NCI-H2171 (cell line): ENCODE measurements at places on chromosomes 5 and 9.

DNA sequence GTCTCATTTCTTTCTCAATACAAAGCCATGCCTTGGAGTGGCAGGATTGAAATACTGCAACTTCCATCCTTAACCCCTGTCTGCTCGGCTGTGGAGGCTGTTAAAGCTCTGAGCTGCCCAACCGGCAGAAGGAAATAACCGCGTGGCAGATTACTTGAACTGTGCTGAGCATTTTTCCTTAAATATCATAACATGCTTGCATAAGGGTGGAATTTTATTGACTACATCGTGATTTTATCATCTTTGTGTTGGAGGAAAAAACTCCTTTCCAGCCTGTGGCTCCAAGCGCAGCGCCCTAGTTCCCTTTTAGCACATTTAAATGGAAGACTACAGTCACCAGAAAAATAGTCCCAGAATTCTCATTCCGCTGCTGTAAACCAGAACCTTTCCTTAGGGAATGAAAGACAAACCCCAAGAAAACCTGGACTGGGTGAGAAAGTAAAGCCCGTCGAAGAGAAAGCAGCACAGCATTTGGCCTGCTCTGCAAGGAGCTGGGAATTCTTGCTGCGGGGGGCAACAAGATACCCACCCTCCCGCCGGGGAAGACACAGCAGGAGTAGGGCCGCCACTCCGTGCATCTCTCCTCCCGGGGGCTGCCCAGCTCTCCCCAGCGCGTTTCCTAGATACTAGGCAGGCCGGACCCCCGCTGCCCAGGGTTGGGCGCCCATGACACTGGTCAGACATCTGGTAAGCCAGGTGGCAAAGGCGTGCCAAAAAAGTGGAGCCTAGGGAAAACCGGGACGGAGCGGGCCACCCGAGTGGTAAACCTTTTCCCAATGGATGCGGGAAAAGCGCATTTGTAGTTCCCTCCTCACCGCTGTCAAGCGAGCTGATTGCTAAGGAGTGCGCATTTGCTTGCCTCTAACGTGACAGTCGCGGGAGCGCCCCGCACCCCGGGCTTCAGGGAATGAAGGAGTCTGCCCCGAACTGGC is 1.3 kb downstream of the SHC3 start:
- DNase-seq = no peak

- DNase-seq = no peak
These were observed 7.8 kb downstream of the HSD17B3 start for GRCh38 chr9:96294159-96294545.

DNA sequence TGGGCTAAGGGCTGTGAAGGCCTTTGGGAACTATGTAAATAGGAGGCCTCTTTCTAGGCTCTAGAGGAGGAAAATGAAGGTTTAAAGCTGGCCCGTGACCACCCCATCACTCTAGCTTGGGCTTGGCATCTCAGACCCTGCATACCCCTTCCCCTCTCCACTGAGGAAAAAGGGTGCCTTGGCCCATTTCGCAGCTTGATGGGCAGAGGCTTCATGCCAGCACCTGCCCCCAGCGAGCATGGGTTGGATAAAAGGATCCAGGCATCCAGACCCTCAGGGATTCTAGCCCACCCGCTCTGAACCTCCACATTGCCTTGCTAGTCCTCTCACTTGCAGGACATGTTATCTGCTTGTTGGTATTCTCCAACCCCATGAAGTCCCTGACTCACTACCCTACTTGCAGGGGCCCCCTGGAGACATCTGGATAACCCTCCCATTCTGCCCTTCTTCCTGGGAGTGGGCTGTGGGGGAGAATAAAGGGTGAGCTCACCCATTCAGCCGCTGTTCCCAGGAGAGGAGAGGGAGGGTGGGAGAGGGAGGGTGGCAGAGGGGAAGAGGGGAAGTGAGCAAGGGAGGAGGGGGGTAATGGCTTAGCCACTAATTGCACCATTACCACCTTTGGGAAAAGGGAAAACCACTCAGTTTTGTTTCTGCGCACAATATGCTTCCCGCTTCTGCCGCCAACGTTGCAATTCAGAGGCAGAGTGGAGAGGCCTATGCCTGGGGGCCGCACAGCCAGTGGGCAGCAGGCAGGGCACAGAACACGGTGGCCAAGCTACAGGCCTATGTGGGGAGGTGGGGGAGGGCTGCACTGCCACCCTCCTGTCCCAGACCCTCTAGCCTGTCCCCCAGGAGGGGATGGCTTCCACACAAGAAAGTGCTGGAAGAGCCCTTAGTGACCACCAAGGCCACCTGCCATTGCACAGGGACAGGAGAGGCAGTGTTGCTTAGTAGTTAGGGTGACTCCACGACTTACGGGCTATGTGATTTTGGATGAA is 2.1 kb upstream of the CAMK2A start:
- DNase-seq = no peak

DNA sequence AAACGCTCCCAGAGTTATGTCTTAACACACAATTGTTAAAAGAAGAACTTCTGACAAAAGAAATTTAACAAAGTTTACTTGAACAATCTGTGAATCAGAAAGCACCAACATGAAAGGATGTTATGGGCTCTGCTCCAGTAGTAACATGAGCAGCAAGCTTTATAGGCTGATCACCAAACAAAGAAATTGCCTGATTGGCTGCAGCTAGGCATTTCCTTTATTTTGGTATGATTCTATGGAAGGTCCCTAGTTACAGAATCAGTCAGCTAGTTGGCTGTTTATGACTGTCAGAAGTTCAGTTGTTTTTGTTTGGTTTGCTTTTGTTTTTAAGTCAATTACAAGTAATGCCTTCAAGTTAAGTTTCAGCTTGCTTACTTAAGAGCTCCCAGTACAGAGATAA is 102.4 kb upstream of the SMC2 start:
- no peak for DNase-seq

GRCh38 chr5:30401479-30402058 is 791.9 kb upstream of the CDH6 start:
- peak; percentile 2 for DNase-seq

DNA sequence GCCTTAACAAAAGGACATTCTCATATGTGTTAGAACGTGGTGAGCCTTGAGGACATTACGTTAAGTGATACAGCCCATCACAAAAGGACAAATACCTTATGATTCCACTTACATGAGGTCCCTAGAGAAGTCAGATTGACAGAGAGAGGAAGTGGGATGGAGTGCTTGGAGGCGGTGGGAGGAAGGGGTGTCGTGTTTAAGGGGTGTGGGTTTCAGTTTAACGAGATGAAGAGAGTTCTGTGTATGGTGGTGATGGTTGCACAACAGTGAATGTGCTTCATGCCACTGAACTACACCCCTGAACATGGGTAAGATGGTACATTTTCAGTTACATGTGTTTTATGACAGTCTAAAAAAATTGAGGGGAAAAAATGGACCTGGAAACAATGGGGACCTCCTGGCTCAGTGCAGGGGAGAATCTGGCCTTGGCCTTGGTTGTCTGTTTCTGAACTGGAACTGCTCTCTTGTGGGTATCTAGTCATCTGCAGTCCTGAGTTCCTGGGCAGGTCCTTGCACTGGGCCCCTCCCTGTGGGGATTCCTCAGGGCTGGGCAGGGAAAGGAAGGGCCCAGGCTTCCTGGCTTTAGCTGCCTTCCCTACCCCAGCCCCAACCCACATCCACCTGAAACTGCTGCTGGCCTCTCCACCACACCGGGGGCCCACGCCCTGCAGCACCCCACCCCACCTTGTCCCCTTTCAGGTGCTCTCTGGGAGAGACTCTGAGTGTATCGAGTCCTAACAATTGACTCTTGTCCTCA is 17.8 kb downstream of the LRRC8A start:
- DNase-seq = no peak

DNA sequence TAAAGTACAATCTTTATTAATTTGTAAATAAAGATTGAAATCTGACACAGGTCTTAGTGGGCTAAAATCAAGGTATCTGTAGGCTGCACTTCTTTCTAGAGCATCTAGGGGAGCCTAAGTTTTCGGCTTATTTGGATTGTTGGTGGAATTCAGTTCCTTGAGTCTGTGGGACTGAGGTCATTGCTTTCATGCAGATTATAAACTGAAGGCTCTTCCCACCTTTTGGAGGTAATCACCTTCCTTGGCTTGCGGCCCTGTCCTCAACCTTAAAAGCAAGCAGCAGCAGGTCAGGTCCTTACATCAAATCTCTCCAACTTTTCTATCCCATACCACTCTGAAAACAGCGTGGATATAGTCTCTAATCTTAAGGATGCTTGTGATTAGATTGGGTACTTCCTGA is 25.9 kb downstream of the MAT2B start:
- DNase-seq = no peak

- DNase-seq = no peak
These were observed 187.1 kb downstream of the PCSK5 start for GRCh38 chr9:76077537-76077936.

- no peak for DNase-seq
These were observed 650 bp downstream of the MYORG start for GRCh38 chr9:34375901-34376595.

- DNase-seq = no peak
These were observed 189.4 kb downstream of the AUH start for GRCh38 chr9:91172329-91172728.

DNA sequence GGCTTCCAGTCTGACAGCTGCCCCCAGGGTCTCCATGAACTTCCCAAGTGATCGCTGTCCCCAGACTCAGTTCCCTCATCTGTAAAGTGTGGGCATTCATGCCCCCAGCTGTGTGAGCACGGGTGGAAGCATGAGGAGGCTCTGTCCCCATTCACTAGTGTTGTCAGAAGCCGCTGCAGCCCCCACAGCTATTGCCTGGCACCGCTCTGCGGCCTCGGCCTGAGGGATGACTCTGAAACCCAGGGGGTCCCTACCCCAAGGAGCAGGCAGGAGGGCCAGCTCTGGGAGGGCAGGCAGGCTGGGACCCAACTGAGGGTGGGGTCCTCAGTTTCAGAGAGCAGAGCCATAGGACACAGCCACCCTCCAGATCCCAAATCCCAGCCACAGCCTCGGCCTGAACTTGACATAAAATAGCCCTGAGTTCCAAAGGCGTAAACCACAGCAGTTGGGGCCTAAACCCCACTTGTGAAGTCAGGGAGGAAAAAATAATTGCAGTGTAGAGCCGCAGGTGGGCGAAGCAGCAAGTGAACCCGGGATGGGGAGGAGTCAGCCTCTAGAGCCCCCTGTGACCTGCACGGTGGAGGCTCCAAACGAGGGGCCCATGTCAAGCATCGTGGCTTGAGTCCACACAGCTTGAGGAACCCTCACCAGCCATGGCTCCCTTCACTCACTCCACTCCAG is 66.0 kb upstream of the ADAMTS2 start:
- DNase-seq = no peak

- no peak for DNase-seq
These were observed 30.2 kb downstream of the LRRTM2 start for GRCh38 chr5:138844812-138845513.

DNA sequence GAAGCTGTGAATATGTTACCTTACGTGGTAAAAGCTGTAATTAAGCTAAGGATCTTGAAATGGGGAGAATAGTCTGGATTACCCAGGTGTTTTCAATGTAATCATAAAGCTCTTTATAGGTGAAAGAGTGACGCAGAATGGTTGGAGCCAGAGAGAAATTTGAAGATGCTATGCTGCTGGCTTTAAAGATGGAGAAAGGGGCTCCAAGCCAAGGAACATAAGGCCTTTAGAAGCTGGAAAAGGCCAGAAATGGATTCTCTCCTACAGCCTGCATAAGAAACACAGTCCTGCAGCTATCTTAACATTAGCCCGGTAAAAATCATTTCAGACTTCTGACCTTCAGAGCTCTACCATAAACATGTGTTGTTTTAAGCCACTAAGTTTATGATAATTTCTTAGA is 243.3 kb upstream of the VLDLR start:
- no peak for DNase-seq

DNA sequence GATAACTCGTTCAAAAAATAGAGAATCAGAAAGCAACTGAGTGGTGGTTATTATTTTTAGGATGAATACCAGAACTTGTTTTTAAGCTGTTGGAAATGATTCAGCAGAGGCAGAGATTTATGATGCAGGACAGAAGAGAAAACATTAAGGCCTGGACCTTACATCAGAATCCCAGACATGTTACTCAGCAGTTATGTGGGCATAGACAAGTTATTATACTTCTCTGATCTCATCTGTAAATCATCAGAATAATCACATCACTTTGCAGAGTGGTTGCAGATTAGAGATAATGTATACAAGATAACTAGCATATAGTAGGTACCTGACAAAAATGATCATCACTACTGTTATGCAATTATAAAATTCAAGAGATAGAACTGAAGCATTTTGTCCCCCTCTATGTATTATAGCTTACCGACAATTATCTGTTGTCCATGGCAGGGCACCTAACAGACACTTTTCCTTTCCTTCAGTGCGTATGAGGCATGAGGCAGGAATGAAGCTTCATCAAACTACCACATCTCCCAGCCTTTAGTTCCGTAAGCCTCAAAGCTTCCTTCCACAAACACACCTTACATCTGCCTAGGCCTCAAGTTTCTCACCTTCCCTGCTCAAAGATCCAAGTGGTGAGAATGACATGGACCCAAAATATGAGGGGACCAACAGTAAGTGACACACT is 165.9 kb downstream of the DENND1A start:
- no peak for DNase-seq
